ENCODE measurements at places on chromosomes 4 and X. TPM values are rescaled to one million over a fixed set of nuclear protein-coding genes. Genes with fewer than 3 reads are reported as not detected.

The HCCS gene
- 38.9 TPM for total RNA-seq

The CTSO gene
- total RNA-seq, result 12.1 TPM

The DCAF4L1 gene
- total RNA-seq, result 0.18 TPM

The GAGE12J gene
- not detected for total RNA-seq

The S100G gene
- not detected for total RNA-seq

The GJB1 gene
- not detected for total RNA-seq

All from pulmonary artery endothelial cell (primary cell).